ENCODE measurements at places on chromosomes 7 and 10.
A peak's percentile ranks its signal among the peaks of the same experiment; 100 is the strongest.

- peak; percentile 79 for DNase-seq
These were observed 758 bp upstream of the OPTN start for GRCh38 chr10:13099144-13099665.

- DNase-seq: no peak
These were observed 118.8 kb downstream of the HERPUD2 start for GRCh38 chr7:35576031-35576573.

DNA sequence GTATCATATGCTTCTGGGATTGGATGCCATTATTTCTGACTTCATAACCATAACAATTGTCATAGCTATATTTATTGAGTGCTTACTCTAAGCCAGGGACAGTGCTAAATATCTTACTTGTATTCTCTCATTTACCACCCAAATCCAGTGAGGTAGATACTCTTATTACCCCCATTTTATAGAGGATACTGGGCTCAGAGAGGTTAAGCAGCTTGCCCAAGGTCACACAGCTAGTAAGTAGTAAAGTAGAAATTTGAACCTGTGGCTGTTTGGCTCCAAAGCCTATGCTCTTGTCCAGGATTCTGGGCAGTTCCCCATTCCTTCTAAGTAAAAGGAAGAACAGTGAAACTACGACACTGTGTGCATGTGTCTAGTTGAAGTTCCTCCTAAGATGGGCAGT lies 56.5 kb downstream of the COL13A1 start:
- no peak for DNase-seq

GRCh38 chr10:11546581-11546980 lies 64.9 kb downstream of the USP6NL start:
- peak; percentile 28 for DNase-seq

GRCh38 chr7:139752148-139752547 lies 25.6 kb downstream of the HIPK2 start:
- no peak for DNase-seq

DNA sequence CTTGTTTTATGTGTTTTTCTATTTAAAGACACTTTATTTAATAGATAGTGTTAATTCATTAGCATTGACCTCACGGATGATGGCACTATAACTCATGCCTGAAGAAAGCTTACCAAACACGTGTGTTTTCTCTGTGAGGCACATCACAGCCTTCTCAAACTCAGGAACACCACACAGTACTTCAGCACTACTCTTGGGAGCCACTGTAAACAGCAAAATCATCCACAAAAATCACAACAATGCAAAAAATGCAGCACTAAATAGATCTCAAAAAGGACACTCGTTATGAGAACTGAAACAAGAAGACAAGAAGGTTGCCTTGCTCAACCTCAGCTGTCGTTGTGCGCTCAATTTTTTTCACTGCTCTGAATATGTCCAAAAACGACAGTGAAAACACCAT lies 12.0 kb upstream of the PARP12 start:
- no peak for DNase-seq

DNA sequence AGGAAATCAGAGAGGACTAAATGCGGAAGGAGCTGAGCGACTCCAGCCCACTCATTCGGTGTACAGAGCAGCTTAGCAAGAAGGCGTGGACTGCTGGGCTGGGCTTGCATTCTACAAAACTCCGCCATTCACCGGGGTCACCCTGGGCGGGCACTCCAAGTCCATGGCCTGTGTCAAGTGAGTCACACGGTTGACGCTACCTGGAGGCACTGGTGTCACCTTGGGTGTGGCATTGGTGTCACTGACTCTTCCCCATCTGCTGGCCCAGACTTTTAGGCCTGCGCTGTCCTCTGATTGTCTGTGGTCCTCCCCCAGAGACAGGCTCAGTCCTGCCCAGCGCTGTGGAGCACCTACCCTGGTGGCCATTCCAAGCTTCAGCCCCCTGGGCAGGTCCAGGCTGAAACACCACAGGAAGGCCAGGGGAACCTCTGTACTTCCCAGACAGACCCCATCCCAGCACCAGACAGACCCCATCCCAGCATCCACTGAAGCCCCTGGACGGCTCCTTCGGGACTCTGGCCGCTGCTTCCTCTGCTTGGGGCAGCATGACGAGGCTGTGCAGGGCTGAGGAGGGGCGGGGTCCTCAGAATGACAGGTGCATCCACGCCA lies 30.6 kb upstream of the CNPY1 start:
- no peak for DNase-seq

- DNase-seq: no peak
These were observed 105.2 kb downstream of the OSBPL3 start for GRCh38 chr7:24874791-24875190.

DNA sequence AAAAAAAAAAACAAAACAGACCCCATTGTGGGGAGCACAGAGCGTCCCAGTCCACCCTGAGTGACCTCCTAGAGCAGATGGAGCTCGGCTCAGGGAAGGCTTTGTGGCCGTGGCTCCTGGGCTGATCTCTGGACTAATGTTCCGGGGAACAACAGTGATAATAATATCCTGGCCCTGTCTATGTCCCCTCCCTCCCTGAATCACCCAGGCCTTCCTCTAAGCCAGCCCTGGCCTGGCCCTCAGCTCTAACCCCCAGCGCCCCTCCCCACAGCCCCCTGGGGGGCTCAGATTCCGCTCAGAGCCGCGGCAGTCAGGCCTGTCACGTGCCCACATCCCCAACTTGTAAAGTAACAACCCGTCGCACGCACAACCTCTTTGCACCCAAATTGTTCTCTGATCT lies 48.3 kb downstream of the MICALL2 start:
- DNase-seq: no peak

DNA sequence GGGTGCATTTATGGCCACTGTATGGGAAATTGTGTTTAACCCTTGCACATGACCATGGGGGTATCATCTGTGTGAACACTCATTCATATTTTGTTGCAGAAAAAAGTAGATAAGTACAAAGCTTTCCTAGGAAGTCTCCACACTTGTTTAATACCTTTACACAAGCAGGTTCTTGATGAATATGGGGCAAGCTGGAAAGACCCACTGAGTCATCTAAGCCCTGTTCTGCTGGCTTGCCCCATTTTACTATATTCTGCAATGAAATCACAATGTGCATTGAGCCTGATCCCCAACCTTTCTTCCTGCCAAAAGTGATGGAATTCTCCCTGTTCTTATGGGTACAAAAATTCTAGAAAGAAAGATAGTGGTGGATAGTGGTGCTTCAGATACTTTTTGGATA lies 99.8 kb downstream of the CCDC71L start:
- no peak for DNase-seq

Measured in fibroblast of mammary gland (primary cell).